Left cardiac atrium (tissue), 4 donors: ENCODE measurements at places on chromosomes 16 and 17.

GRCh38 chr17:416293-417206 lies 63.9 kb upstream of the RPH3AL start:
- DNase-seq: no peak

- no peak for DNase-seq
Observed at GRCh38 chr16:84234321-84235241, 5.2 kb downstream of the KCNG4 start.

DNA sequence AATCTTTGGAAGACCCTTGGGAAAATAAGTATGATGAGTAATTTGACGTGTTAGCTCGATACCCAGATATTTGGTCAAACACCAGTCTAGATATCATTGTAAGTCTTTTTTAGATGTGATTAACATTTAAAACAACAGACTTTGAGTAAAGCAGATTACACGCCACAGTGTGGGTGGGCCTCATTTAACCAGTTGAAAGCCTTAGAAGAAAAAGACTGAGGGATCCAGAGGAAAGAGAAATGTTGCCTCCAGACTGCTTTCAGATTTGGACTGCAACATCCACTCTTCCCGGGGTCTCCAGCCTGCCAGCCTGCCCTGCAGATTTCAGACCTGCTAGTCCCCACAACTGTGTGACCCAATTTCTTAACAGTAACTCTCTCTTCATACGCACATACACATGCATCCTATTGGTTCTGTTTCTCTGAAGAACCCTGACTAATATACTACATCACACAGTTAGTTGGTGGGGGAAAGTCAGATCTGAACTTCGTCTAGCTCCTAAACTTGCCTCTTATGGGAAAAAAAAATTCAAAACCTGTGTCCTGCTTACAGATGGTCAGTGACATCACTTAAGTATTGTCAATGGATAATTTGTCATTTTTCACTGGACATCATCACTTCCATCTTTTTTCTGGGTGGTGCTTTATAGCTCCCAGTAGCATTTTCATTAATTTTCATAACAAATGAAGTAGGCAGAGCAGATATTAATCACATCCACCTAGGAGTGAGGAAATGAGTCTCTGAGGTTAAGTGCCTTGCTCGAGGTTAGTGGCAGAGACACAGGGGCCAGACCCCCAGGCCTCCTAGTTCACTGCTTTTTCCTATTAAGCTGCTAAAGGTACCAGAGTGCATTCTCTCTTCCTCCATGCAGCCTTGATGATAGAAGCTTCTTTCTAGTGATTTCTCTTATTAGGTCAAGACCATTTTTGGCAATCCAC lies 107.7 kb upstream of the TOB1 start:
- DNase-seq: no peak

GRCh38 chr16:67594956-67595355 lies 32.6 kb downstream of the CTCF start:
- DNase-seq: no peak

DNA sequence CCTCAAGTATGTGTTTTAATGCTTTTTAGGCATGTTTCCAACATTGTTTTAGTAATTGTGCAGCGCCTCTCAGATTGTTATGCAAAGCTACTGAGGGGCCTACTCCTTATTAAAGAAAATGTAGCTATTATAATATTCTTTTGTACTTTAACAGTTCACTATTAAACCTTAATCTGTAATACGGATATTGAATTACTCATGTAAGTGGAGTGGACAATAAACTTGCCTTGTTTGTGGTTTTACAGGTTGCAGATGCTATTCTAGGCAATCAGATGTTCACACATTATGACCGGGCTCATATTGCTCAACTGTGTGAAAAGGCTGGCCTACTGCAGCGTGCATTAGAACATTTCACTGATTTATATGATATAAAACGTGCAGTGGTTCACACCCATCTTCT lies 41.0 kb downstream of the PTRH2 start:
- no peak for DNase-seq

- DNase-seq: no peak
Observed at GRCh38 chr17:20952183-20952582, 90.6 kb downstream of the USP22 start.

DNA sequence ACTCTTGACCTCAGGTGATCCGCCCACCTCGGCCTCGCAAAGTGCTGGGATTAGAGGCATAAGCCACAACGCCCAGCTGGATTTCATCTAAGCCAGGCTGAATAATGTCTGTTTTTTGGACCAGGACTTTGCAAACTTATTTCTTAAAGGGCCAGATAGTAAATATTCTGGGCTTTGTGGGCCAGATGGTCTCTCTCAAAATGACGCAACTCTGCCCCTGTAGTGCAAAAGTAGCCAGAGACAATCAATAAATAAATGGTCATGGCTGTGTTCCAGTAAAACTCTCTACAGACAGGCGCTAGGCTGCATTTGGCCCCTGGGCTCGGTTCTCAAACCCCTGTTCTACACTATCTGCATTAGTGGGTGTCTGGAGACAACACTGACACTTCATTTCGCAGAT lies 121.9 kb upstream of the CDH13 start:
- no peak for DNase-seq

- no peak for DNase-seq
Observed at GRCh38 chr17:31673076-31673475, 186.0 kb downstream of the COPRS start.

GRCh38 chr17:46181940-46182339 lies 11.3 kb downstream of the KANSL1 start:
- DNase-seq: no peak

DNA sequence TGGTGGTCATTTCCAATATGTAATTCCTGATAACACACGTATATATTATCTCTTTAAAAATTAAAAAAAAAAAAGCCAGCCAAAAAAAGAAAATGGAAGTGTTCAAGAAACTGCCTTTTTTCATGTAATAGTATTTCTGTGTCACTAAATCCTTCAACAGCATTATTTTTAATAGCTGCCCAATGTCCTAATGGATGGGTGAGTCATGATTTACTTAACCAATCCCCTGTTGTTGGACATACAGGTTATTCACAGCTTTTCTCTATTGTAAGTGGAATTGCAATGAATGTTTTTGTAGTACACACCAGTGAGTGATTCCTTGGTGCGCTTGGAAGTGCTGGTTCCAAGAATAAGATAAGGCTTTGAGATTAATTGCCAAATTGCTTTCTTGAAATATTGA lies 124.9 kb downstream of the WWOX start:
- no peak for DNase-seq

DNA sequence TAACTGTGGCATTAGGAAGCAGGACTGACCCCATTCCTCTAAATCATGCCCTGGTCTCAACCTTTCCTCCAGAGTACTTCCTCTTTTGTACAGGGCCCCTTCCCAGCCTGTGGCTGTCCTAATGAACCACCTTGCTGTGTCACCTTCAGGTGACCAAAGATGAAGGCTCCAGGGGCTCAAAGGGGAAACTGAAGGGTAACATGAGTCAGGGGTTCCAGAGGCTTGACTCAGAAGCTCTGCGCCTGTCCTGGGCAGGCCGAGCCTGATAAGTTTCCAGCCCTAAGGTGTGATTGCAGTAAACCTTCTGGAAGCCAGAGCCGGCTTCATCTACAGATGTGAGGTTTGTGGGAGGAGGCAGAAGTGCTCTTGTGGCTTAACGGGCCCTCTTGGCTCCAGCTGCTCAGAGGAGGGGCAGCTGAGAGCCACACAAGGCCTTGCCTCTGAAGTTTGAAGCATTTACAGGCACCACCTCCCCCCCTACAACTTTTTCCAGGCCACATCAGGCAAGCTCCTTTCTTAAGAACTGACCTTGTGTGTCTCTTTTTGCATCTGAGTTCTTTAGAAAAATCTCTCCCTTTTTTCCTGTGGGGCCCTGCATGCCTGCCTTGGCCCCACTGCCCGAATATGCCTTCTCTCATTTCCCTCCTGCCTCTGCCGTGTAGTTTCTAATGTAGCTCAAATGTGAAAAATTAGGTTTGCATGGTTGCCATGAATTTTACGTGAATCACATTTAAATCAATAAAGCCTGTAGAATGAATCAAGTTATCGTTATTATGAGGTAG lies 149.9 kb downstream of the CLEC16A start:
- no peak for DNase-seq

- DNase-seq: no peak
Observed at GRCh38 chr17:6386041-6386630, 48.8 kb downstream of the AIPL1 start.
